ENCODE measurements at places on chromosomes 2 and 18. TPM values are rescaled to one million over a fixed set of nuclear protein-coding genes. Genes with fewer than 3 reads are reported as not detected.

The SOWAHC gene
- 5.3 TPM for total RNA-seq

The C2orf49 gene
- 17.4 TPM for total RNA-seq

The IRS1 gene
- total RNA-seq = 15.6 TPM

The AQP4 gene
- 9.3 TPM for total RNA-seq

The GALNT14 gene
- not detected for total RNA-seq

The LOXHD1 gene
- total RNA-seq = not detected

The TCF4 gene
- 57.7 TPM for total RNA-seq

The HOXD12 gene
- total RNA-seq = not detected

The MROH2A gene
- total RNA-seq = not detected

The C1QL2 gene
- not detected for total RNA-seq

The RNPEPL1 gene
- total RNA-seq = 40.9 TPM

The OSBPL6 gene
- 77.6 TPM for total RNA-seq

The GPR35 gene
- total RNA-seq = 11.7 TPM

The COLEC12 gene
- total RNA-seq = 5.2 TPM

The LIMS2 gene
- total RNA-seq = 90.4 TPM

The FZD7 gene
- total RNA-seq = 8.0 TPM

The RBMS1 gene
- total RNA-seq = 4.3 TPM

The CNTNAP5 gene
- 1.3 TPM for total RNA-seq
